ENCODE measurements at places on chromosomes 3 and 15.

- DNase-seq: no peak
These were observed 7.2 kb upstream of the VPS8 start for GRCh38 chr3:184804801-184805200.

DNA sequence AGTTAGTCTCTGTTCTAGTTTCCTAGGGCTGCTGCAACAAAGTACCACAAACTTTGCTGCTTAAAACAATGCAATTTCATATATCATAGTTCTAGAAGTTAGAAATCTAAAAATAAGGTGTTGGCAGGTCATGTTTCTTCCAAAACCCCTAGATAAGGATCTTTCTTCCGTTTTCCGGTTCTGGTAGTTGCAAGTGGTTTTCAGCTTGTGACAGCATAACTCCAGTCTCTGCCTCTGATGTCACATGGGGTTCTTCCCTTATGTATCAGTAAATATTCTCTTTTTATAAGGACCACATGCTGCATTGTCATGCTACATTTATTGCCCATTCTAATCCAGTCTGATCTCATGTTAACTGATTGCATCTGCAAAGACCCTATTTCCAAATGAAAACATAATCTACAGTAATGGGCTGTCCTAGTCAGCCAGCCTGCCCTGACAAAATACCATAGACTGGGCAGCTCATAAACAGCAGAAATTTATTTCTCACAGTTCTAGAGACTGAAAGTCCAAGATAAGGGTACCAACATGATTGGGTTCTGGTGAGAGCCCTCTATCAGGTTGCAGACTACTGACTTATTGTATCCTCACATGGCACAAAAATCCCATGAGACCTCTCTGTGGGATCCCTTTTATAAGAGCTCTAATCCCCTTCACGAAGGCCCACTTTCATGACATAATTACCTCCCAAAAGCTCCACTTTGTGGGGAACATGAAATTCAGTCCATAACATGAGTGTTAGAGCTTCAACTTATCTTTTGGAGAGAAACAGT is 642.0 kb upstream of the NAALADL2 start:
- DNase-seq: no peak

DNA sequence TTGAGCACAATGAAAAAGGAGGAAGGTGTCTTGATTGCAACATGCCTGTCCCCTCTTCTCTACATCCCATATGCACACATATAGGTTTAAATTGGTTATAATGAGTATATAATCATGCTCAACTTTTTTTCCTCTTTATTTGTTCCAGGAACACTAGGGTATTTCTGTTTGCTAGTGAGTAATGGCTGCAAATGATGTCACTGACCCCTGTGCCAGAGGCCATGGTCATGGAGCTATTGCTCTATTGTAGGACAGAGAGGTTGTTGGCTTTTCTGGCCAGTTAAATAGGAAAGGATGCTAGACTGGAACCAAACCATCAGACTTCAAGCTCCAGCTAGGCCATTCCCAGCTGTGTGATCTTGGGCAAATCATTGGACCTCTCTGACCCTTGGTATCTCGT is 9.6 kb downstream of the ARHGEF3 start:
- DNase-seq: no peak

DNA sequence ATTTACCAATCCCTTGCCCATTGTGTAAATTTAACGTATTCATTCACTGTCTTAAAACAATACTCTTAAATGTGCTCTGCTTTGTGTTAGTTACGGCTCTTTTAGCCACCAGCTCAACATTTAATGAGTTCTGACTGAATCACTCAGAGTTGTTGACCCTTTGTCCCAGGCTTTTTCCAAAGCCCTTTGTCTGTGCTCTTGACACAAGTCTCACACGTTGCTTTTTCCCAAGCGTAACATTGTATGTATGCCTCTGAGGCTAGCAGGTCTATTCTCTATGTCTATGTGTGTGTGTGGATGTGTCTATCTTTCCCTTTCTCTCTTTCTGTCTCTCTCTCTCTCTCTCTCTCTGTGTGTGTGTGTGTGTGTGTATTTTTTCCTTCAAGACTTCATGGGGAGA is 435.4 kb upstream of the GOLIM4 start:
- no peak for DNase-seq

GRCh38 chr15:73053398-73053723 is 1.1 kb downstream of the NEO1 start:
- no peak for DNase-seq

DNA sequence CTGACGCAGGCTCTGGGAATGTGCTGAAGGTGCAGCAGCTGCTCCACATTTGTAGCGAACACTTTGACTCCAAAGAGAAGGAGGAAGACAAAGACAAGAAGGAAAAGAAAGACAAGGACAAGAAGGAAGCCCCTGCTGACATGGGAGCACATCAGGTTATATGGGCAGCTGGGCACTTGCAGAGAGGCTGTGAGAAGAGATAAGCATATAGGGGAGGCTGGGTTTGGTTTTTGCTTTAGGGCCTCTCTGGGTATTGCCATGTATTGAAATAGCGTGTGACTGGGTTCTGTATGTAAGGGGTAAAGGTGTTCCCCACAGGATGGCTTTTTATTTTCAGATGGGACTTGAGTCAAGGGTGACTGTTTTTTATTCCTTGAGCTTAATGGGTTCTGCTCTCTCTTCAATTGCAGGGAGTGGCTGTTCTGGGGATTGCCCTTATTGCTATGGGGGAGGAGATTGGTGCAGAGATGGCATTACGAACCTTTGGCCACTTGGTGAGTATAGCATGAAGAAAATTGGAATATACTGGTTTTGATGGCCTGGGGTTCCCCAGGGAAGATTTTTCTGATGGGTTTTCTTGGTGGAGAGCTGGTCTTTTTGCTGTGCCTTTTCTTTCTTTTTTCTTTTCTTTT is 7.4 kb downstream of the PSMD2 start:
- no peak for DNase-seq

DNA sequence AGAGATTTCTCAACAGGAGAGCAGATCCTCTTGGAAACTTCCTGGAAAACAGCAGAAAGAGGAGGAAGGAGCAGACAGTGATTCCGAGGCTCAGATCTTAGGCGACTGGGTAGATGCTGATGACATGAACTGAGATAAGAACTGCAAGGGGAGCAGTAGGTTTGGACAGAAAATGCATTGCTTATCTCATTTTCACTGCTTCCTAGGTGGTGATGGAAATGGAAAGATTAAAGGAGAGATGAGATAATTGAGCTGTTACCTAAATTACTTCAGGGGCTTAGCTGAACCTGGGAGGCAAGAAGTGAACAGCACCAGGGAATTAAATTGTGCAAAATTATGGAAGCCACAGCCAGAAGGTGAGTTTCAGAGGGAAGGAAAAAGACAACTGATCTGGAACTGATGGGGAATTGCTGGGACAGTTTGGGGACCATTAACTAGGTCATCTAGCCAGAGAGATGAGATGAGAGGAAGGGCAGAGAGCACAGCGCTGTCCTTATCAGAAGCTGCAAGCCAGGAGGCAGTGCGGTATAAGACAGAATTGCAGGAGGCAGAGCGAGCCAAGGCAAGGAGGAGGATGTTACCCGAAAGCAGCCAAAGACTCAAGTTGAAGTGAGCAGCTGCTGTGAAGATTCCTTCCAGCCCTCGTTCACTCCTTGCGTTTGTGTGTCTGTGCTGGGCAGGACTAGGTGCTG is 140.4 kb downstream of the SRGAP3 start:
- no peak for DNase-seq

GRCh38 chr3:174620138-174620537 is 239.0 kb upstream of the NAALADL2 start:
- DNase-seq: no peak

DNA sequence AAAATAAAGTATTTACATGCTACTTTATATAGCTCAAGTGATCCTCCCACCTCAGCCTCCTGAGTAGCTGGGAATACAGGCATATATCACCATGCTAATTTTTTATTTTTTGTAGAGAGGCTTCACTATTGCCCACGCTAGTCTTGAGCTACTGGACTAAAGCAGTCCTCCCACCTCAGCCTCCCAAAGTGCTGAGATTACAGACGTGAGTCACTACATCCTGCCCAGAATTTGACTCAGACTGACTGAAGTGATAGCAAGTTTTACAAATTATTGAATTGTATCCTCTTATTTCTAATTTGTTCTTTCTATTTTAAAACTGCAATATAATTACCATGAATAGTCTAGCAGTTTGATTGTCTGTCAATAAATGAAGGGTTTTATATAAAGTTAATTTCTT is 210.3 kb upstream of the CGNL1 start:
- DNase-seq: no peak

- DNase-seq: no peak
These were observed 215.0 kb downstream of the TPRG1 start for GRCh38 chr3:189386739-189387138.

GRCh38 chr3:140553591-140553990 is 124.3 kb upstream of the TRIM42 start:
- no peak for DNase-seq

- no peak for DNase-seq
These were observed 110.0 kb upstream of the ARPP21 start for GRCh38 chr3:35529337-35529736.

- no peak for DNase-seq
These were observed 36.6 kb downstream of the CCK start for GRCh38 chr3:42229266-42229941.

GRCh38 chr3:11819146-11819689 is 27.5 kb downstream of the TAMM41 start:
- DNase-seq: no peak

DNA sequence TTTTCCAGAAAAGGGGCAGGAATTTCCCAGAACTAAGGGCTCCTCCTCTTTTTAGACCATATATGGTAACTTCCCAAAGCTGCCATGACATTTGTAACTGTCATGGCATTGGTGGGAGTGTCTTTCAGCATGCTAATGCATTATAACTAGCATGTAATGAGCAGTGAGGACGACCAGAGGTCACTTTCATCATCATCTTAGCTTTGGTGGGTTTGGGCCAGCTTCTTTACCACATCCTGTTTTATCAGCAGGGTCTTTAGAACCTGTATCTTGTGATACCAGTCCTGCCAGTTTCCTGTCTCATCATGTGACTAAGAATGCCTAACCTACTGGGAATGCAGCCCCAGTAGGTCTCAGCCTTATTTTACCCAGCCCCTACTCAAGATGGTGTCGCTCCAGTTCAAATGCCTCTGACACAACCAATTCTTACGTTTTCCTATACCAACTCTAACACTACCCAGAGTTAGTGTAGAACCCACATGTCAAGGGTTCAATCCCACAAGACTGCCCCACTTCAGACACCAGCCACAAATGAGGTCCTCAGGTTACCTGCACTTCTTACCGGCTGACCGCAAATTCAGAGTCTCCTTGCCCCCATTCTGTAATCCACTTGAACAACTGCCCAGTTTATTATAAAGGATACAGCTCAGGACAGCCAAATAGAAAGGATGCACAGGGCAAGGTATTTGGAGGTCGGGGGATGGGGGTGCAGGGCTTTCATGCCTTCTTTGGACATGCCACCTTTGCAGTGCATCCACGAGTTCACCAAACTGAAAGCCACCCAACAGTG is 17.7 kb downstream of the FOXB1 start:
- DNase-seq: no peak

DNA sequence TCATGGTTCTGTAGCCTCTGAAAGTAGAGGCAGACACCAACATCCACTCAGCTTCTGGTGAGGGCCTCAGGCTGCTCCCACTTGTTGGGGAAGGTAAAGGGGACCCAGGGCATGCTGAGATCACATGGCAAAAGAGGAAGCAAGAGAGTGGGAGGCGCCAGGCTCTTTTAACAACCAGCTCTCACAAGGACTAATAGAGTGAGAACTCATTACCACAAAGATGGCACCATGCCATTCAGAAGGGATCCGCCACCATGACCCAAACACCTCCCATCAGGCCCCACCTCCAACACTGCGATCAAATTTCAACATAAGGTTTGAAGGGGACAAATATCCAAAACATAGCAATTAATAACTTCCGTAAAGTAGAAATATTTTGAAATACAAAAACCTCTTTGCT is 192.3 kb downstream of the OCA2 start:
- no peak for DNase-seq

DNA sequence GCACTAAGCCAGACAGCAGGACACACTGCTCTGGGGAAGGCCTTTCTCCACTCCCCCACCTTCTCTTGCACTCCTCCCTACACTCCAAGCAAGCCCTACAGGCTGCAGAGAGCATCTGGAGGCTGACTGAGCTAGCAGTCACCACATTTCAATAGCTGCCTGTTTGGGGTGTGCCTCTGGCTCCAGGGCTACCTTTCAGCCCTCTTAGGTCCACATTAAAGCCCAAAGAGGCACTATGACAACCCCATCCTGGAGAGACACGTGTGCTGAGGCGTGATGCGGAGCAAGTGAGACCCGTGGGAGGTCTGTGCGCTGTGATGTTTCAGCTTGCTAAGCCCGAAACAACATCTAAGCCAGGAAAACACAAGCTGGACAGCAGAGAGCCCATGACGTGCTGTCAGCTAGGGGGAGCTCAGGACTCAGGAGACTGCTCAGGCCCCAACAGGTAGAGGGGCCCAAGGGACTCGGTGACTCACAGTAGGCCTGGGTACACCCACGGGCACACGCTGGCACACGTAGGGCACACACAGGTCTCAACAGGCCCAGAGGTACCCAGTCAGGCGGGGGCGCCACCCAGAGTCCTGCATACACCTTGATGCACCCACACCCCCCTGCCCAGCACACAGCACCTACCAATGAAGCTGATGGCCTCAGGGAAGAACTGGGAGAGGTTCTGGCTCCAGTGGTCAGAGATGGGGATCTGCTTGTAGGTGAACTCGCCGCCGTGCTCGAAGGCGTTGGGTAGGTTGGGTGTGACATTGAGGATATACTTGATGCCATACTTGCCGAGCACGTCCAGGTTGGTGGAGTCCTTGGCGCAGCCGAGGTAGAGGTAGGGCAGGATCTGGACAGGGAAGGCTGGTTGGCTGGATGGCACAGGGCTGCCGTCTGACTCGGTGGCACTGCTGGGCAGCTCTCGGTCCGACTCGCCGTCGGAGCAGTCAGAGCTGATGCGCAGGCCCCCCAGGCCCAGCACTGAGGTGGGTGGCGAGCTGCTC is 2.8 kb downstream of the DUSP7 start:
- peak; percentile 31 for DNase-seq

- DNase-seq: no peak
These were observed 19.9 kb downstream of the ATP13A3 start for GRCh38 chr3:194466761-194467356.

DNA sequence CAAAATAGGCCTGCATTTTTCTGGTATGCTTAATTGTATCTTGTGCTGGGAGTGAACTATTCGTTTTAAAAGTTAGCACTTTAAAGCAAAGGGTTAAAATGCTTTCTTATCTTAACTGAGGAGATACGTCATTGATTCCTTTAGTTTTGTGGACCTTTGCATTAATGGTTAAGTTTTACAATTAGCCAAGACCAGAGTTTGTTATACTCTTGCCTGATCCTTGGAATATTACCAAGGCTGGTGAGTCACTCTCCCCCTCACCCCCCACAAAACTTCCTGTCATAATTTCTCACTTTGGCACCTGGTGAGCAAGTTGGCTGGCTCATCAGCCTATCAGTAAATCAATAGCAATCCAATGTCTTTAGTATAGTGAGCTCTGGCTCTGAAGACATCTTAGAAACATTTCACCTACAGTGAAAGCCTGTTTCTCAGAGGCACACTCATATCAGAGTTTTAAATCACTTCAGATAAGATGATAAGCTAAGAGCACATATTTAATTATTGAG is 26.7 kb downstream of the SLC2A2 start:
- no peak for DNase-seq

GRCh38 chr3:20405744-20406143 is 219.7 kb upstream of the SGO1 start:
- DNase-seq: no peak

Measured in CD4-positive, alpha-beta T cell treated with Interferon gamma for 1 hour (primary cell).